ENCODE measurements at places on chromosomes 4 and X. TPM values are rescaled to one million over a fixed set of nuclear protein-coding genes. Genes with fewer than 3 reads are reported as not detected.

Gene NHSL2
- 0.91 TPM for total RNA-seq

Gene ZNF595
- 13.2 TPM for total RNA-seq

Gene PRDM5
- total RNA-seq: 13.2 TPM

Gene NOX1
- total RNA-seq: not detected

Gene TADA2B
- 26.2 TPM for total RNA-seq

Gene CENPVL2
- total RNA-seq: not detected

Gene SYP
- total RNA-seq: 4.0 TPM

Gene SLC6A8
- 8.8 TPM for total RNA-seq

Gene ZCCHC12
- total RNA-seq: not detected

Gene HERC5
- total RNA-seq: 3.0 TPM

Gene CLIC2
- total RNA-seq: 2.9 TPM

Gene SPIN2B
- 4.1 TPM for total RNA-seq

DNA sequence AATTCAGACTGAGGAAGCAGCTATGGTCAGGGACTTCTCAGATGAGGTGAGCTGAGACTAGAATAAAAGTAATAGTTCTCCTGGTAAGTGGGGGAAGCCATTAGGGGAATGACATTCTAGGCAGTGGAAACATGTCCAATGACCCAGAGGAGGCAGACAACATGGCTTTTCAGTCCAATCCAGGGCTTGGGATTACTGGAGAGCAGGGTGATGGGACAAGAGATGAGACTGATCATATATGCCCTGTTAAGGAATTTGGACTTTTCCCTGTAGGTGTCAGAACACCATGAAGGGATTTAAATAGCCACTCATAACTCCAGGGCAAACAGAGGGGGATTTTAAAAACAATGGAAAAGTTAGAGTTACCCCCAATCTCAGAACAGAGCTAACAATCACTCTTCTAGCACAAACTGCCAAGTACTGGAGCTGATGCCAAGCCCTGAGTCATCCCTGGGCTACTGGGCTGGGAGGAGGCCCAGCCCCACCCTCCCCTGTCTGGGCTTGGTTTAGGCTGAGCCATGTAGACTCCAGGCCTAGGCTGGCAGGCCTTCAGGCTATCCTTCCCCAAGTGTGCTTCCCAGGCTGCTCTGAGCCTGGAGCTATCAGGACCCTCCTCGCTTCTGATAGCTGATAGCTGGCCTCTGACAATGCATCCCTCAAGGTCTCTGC is 22.7 kb upstream of the MSN start:
- no peaks in the 10 kb centered on the region for H3K36me3 ChIP-seq
- H3K4me3 ChIP-seq: no peak overlapping the region
- H3K27me3 ChIP-seq: no peaks in the 10 kb centered on the region
- H3K27ac ChIP-seq: peak overlapping the region; percentile 53

DNA sequence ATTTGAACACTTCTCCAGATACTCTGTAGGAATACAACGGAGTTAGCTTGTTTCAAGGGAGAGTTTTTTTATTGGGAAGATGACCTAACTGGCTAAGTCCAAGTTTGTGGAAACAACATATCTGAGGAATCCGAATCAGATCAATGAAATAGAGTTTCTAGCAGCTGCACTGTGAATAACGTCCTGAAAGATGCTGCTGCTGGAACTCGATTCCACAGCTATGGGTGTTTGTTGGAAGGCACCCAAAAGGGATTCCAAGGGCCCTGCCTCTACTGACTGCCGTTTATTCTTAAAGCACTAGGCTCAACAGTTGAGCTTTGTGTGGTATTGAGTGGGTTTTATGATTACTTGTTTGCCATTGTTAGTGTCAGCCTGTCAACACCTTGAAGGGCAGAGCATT is 6.6 kb upstream of the GBA3 start:
- no peaks in the 10 kb centered on the region for H3K4me1 ChIP-seq
- H3K4me3 ChIP-seq: no peak overlapping the region
- no peaks in the 10 kb centered on the region for H3K27me3 ChIP-seq

- no peak overlapping the region for H3K4me3 ChIP-seq
- H3K27ac ChIP-seq: no peak overlapping the region
- DNase-seq: no peak
- no peaks in the 10 kb centered on the region for H3K36me3 ChIP-seq
- H3K4me1 ChIP-seq: no peaks in the 10 kb centered on the region
Measured at GRCh38 chr4:159856451-159856850, 753.6 kb downstream of the RAPGEF2 start.

GRCh38 chr4:76200771-76201231 is 12.8 kb downstream of the SCARB2 start:
- peaks cover 78% of the 10 kb centered on the region for H3K4me1 ChIP-seq
- H3K27me3 ChIP-seq: no peaks in the 10 kb centered on the region
- peak overlapping the region; percentile 58 for H3K27ac ChIP-seq
- no peaks in the 10 kb centered on the region for H3K36me3 ChIP-seq
- peak; percentile 59 for DNase-seq

GRCh38 chr4:99447079-99447478 is 11.9 kb upstream of the ADH7 start:
- no peak overlapping the region for H3K27ac ChIP-seq
- no peak overlapping the region for H3K4me3 ChIP-seq
- H3K27me3 ChIP-seq: no peaks in the 10 kb centered on the region
- no peak for DNase-seq

- no peak overlapping the region for H3K27ac ChIP-seq
- DNase-seq: no peak
- H3K27me3 ChIP-seq: no peaks in the 10 kb centered on the region
- no peaks in the 10 kb centered on the region for H3K4me1 ChIP-seq
- H3K36me3 ChIP-seq: no peaks in the 10 kb centered on the region
- no peak overlapping the region for H3K4me3 ChIP-seq
Measured at GRCh38 chrX:9369802-9370291, 95.0 kb upstream of the TBL1X start.

DNA sequence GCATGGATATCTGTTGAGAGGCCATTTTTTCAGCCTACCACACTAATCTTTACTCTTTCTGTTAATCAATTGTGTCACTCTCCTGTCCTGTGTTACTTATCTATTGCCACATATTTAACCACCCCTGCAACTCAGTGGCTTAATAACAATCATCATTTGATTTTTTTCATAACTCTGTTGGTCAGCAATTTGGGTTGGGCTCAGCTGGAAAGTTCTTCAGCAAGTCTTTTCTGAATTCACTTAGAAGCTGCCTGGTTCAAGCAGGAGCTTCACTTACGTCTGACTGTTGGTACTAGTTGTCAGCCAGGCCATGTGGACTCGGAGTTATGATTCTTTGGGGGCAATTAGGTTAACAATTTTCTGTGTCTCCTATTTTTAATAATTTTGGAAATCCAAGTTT is 50.1 kb downstream of the CPE start:
- H3K36me3 ChIP-seq: no peaks in the 10 kb centered on the region
- H3K27me3 ChIP-seq: no peaks in the 10 kb centered on the region
- no peak overlapping the region for H3K27ac ChIP-seq
- no peak for DNase-seq
- no peaks in the 10 kb centered on the region for H3K4me1 ChIP-seq

DNA sequence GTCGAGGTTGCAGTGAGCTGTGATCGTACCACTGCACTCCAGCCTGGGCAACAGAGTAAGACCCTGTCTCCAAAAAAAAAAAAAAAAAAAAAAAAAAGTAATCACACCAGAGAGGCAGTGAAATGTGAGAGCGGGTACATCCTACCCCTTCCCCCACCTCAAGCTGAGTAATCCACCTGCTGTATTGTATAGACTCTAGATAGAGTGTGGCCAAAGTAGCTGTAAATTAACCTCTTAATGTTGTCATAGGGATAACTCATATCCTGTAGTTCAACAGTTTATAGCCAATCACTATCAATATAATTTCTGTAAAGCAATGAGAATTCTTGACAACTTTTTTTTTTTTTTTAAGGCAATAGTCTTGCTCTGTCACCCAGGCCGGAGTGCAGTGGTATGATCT is 30.8 kb downstream of the TNIP2 start:
- H3K4me1 ChIP-seq: no peaks in the 10 kb centered on the region
- DNase-seq: no peak
- peaks cover 13% of the 10 kb centered on the region for H3K36me3 ChIP-seq

DNA sequence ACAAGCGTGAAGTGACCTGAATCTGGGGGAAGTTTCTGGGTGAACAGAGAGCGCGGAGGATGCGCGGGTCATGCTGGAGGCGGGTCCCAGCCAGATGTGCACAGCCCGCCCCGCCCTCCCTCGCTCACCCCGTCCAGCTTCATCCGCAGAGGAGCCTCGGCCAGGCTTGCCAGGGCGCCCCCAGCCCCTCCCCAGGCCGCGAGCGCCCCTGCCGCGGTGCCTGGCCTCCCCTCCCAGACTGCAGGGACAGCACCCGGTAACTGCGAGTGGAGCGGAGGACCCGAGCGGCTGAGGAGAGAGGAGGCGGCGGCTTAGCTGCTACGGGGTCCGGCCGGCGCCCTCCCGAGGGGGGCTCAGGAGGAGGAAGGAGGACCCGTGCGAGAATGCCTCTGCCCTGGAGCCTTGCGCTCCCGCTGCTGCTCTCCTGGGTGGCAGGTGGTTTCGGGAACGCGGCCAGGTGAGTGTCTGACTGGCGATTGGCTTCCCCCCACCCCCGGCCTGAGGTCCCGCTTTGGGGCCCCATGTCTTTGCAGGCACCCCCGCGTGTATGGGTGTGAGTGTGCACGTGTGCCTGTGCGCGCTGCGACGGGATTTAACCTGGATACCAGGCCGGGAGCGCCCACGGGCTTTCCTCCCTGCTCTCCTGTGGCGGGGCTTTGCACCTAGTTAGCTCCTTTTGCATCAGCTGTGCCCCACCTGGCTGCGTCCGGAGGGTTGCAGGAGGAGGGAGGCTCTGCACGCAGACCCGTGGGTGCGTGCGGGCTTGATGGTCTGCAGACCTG is at the start of gene EGFL6:
Gene EGFL6 (plus strand): TSS at position 123 of the 782 bp plus-strand sequence. CDS start 261 bp downstream, at position 384.
- peak; percentile 66 for DNase-seq
- no peaks in the 10 kb centered on the region for H3K36me3 ChIP-seq
- H3K4me1 ChIP-seq: no peaks in the 10 kb centered on the region
- H3K27ac ChIP-seq: no peak within 1 kb of the TSS

DNA sequence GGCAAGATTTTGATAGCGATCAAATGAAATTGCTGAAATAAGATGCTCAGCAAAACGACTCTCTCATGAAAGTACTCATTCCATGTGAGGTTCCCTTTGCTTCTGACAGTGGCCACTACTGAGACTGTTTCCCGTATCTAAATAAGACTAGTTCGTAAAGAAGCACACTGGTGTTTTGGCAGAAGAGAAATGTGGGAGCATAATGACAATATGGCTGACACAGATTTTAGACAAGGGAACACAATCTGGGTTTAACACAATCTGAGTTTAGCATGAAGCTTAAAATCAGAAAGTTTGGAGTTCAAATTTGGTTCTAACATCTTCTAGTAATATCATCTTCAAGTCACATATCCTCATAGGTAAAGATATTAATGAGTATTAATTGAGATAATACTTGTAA is 13.7 kb downstream of the GABRA4 start:
- H3K4me3 ChIP-seq: no peak overlapping the region
- no peak for DNase-seq

- H3K27ac ChIP-seq: no peak overlapping the region
- H3K4me1 ChIP-seq: no peaks in the 10 kb centered on the region
- no peak for DNase-seq
- no peaks in the 10 kb centered on the region for H3K27me3 ChIP-seq
- no peaks in the 10 kb centered on the region for H3K36me3 ChIP-seq
- H3K4me3 ChIP-seq: no peak overlapping the region
Measured at GRCh38 chr4:54543088-54543795, 114.5 kb upstream of the KIT start.

DNA sequence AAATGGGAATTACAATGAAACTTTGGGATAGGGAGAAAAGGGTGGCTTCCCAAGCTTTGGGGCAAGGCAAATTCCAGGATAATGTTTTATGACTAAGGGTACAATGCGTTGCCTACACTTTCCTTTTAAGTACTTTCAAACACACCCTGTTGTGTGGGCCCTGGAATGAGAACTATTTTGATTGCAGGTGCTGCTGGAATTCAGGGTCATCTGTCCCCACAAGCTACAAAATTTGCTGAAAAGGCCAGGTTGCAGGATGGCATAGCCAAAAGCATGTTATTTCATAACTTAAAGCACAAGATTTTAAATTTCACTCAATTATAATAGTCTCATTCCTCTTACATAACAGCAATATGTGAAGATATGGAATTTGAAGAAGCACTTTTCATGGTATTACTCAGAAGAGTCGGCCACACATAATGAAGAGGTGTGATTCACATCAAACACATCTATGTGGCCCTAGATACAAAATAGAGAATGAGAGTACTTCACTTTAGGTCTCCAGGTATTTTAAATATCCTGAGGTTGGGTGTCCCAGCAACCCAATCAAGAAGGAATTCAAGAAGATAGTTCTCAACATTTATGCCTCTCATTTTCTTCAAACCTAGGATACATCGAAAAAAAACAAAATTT is 89.3 kb downstream of the APBB2 start:
- no peaks in the 10 kb centered on the region for H3K36me3 ChIP-seq
- no peak overlapping the region for H3K4me3 ChIP-seq
- DNase-seq: no peak
- H3K4me1 ChIP-seq: no peaks in the 10 kb centered on the region

GRCh38 chrX:1587161-1587560 is 4.2 kb upstream of the AKAP17A start:
- no peak for DNase-seq
- no peak overlapping the region for H3K27ac ChIP-seq
- H3K27me3 ChIP-seq: peaks cover 5% of the 10 kb centered on the region
- H3K36me3 ChIP-seq: no peaks in the 10 kb centered on the region

GRCh38 chr4:188214861-188215260 is 75.6 kb downstream of the TRIML1 start:
- H3K4me1 ChIP-seq: no peaks in the 10 kb centered on the region
- no peak for DNase-seq
- H3K27ac ChIP-seq: no peak overlapping the region
- no peak overlapping the region for H3K4me3 ChIP-seq

DNA sequence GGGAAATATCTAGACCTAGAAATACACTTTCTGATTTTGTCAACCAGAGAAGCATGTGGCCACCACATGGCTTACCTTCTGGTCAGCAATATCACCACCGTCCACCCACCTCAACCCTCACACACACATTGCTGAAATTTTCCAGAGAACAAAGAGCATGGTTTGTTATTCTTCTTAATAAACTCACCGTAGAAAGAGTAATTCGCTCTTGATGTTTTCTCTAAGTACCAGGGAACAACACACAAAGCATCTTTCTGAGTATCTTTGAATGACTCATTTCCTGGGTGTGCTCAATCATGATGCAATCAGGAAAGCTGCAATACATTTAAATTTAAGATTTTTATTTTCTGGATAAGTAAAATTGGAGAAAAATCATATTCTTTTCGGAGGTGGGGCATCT is 24.7 kb upstream of the LRAT start:
- no peaks in the 10 kb centered on the region for H3K36me3 ChIP-seq
- no peaks in the 10 kb centered on the region for H3K27me3 ChIP-seq
- no peaks in the 10 kb centered on the region for H3K4me1 ChIP-seq
- DNase-seq: no peak
- H3K27ac ChIP-seq: no peak overlapping the region

DNA sequence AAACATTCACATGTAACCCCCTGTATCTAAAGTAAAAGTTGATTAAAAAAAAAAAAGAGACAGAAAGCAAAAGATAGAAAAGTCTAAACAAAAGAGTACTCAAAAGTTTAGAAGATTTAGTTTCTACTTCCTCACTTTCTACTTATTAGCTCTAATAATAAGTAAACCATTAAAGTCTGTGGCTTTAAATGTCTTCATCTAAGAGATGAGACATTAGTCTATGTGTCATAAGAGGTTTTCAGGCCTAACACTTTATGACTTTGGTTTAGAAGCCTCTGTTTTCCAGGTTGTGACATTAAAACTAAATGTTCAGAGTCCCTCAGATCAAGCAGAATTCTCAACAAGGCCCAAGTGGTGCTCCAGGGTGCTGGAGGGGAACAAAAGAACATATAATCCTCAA is 42.2 kb upstream of the GUCY1A1 start:
- no peak overlapping the region for H3K27ac ChIP-seq
- no peak overlapping the region for H3K4me3 ChIP-seq
- no peak for DNase-seq
- H3K36me3 ChIP-seq: no peaks in the 10 kb centered on the region

GRCh38 chr4:28482580-28483270 is 1622.1 kb downstream of the STIM2 start:
- H3K36me3 ChIP-seq: no peaks in the 10 kb centered on the region
- no peaks in the 10 kb centered on the region for H3K27me3 ChIP-seq
- no peak for DNase-seq

All from pancreas (tissue), 10 donors.